ENCODE measurements at places on chromosomes 7 and 10.
A peak's percentile ranks its signal among the peaks of the same experiment; 100 is the strongest.

DNA sequence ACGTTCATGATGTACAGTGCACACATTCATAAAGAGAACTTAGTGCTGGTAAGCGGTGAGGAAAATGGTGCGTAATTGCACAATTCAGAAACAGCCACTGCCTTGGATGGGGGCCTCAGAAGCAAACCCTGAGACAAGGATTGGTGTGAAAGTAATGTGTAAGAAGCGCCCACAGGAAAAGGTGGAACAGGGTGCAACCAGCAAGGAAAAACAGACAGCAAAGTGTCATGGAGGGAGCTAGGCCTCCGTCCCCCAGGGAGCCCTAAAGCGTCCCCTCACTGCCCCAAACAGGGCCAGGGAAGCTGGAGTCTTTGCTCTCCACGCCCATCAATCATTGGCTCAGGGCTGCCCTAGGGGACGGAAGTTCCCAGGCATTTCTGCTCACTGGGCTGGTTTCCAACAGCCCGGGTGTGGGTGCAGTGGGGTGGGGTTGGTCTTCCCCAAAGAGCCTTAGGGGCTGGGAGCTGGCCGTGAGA lies 9.6 kb upstream of the C10orf105 start:
- no peak for DNase-seq

- DNase-seq = no peak
These were observed 233.8 kb downstream of the KCNMA1 start for GRCh38 chr10:77403761-77404160.

GRCh38 chr7:151782598-151783448 lies 94.1 kb downstream of the PRKAG2 start:
- DNase-seq = peak; percentile 46

- DNase-seq = peak; percentile 6
These were observed 540.7 kb downstream of the MAGI2 start for GRCh38 chr7:78912781-78913180.

DNA sequence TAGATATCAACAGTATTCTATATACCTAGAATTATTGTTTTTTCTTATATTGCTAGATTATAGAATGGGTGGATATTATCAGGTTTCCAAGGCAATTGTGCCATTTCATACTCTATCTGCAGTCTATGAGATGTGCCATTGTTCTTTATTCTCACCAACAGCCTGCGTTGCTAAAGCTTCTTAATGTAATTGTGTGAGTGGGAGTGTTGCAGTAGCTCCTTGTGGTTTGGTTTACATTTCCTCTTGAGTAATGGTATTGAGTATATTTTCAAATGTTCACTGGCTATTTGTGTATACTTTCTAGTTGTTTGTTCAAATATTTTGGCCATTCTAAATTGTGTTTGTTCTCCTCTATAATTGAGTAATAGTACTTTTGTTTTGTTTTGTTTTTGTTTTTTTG lies 199.2 kb downstream of the TFEC start:
- DNase-seq = no peak

- DNase-seq = peak; percentile 56
These were observed 616.4 kb upstream of the GHITM start for GRCh38 chr10:83522881-83523386.

- no peak for DNase-seq
These were observed 90.6 kb downstream of the ZRANB1 start for GRCh38 chr10:125032474-125033020.

DNA sequence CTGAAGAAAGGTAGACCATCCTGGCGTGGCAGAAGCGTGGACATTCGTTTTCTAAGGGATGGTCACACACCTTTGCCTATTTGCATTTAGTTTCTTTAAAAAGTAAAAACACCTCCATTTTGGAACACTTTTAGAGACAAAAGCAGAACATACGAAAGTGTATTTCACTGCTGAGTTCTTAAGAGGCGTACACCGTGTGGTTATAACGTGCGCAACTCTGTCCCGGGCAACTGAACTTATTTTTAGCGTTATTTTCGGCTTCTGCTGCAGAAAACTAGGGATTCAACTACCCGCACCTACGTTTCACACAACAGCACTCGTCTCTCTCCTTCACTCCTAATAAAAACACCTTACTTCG lies 557 bp upstream of the LSM8 start:
- DNase-seq = no peak

- no peak for DNase-seq
These were observed 154.1 kb upstream of the KMT2E start for GRCh38 chr7:104859754-104860426.

DNA sequence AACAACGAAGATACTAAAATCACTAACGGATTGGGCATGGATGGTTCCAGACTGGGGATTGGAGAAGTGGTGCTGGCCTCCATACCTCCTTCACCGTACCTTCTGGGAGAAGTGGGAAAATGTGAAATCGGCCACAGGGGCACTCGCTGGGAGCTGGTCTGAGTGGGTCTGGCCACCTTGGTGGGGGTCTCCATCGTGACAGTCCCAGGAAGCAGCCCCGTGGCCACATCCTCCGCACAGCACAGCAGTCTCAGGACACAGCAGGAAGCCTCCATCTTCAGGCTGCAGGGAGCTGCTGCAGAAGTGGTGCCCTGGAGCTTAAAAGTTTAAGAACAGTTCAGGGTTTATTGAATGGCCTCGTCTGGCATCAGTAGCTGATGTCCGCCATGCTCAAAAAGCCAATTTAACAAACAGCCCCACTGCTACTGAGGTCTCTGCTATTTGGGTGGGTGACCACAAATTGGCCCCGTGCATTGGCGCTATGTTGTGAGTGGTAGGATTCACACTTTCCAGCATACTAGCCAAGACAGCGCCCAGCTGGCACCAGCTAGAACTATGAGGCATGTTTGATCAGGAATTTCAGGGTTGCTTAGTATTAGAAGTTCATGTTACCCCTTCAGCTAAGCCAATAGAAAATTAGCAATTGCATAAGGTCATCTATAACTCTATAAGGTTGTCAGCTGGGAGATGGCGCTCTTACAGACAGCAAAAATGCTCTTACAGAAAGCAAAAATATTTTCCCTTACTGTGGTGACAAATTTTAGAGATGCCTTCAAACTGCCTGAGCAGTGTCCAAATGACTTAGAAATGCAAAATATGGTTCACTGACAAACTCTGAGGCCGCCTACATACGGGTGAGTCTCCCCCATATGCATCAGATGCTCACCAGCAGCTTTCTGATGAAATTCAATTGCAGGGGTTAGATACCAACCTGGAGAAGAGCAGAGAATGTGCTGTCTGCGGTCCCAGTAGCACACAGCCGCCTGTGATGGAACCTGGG lies 17.0 kb downstream of the PKD1L1 start:
- no peak for DNase-seq

DNA sequence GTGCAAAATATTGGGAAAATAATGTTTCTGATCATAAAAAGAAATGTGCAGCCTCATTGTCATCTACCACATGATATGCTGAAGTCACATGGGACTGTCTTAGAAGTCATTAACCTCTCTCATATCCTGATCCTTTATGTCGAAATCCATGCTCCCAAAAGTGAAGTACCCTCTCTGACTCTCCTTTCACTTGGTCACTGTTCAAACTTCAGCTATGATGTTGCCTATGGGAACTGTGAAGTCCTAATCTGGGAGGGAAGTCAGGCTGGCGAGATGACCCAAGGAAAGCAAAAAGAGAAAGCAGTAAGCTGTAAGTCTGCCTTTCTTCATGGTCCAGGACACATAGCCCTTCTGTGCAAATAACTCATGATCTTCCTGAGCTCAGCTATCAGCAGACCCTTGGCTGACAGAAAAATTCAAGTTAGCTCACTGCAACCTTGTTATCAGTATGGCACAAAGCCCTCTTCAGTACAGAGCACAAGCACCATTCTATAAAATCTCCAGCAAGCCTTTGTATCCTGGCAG lies 29.5 kb downstream of the WASL start:
- no peak for DNase-seq

GRCh38 chr7:133310232-133310862 lies 57.5 kb downstream of the EXOC4 start:
- no peak for DNase-seq

GRCh38 chr10:3525832-3526449 lies 259.1 kb downstream of the KLF6 start:
- no peak for DNase-seq

- DNase-seq = no peak
These were observed 33.8 kb downstream of the HGF start for GRCh38 chr7:81736091-81736490.

GRCh38 chr10:69464401-69464800 lies 13.1 kb downstream of the TSPAN15 start:
- no peak for DNase-seq

Data from muscle of arm (tissue), 14 donors.